ENCODE measurements at places on chromosomes 1 and 21.

- DNase-seq: no peak
Observed at GRCh38 chr1:9086045-9086444, 16.6 kb upstream of the SLC2A5 start.

GRCh38 chr1:116508984-116509980, 61.5 kb downstream of the CD58 start:
- no peak for DNase-seq

DNA sequence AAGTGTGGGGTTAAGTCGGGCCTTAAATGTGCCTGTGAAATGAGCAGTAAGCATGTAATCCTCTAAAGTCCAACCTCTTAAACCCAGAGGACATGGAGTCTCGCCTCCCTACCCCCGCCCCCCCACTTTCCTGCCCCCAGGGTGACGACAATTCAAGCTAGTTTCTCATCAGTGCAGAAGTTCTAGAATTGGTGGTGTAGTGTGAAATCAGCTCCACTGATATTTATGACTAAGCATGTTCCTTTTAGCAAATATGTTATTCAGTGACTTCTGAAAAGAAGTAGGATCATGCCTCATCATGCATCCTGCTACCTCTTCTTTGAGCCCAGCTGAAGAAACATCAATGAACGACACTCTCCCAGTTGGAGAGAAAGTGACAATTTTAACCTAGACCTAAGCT, 2.6 kb upstream of the ABCB10 start:
- no peak for DNase-seq

DNA sequence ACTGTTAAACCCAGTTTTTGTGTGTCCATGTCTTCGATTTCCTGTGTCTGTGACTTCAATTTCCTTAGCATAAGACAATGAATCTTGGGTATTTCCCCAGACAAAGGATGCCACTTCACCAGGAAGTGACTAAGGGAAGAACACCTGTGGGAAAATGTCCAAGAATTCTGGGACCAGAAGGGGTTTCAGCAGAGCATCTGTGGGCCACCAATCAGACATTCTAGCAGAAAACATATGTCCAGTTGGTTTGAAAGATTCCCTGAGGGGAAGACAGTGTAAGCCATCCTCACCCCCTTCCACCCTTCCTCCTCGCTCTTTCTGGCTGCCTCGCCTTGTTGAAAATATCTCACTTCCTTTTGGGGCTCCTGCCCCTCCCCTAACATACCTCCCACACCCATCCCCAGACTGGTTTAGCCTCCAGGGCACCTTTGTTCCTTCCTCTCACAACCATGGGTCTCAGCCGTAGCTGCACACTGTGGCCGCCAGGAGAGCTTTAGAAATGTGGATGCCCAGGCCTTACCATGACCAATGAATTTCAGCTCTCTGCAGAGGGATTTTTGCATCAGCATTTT, 25.5 kb upstream of the IFNAR1 start:
- no peak for DNase-seq

- peak; percentile 78 for DNase-seq
Observed at GRCh38 chr1:111733183-111733991, 5.8 kb downstream of the INKA2 start.

GRCh38 chr21:15224346-15225086, 159.7 kb upstream of the NRIP1 start:
- no peak for DNase-seq

GRCh38 chr1:7993593-7994479, 32.3 kb downstream of the ERRFI1 start:
- DNase-seq: no peak

DNA sequence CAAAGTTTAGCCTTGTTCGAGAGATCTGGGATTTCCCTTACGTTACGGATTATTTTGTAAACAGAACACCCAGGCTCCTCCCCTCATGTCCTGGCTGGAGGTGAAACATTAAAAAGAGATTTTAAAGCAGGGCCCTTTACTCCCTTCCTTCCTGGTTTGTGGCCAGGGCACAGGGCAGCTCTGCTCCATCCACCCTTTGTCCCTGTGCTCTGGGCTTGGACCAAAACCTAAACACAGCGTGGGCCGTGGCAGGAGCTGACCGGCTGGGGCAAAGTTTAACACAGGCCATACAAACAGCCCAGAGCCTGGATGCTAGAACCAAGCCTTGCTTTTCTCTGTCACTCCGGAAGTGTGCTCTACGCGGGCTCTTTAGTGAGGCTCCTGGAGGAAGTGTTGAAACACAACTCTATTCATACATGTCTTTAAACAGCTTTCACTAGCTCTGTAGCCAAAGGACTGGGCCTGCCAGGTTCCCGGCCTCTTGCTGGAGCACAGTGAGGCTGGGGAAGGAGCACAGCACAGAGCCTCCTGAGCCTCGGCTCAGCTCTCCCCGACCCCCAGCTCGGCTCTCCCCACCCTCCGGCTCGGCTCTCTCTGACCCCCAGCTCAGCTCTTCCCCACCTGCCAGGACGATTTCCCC, 84.7 kb downstream of the PDE9A start:
- DNase-seq: peak; percentile 49

DNA sequence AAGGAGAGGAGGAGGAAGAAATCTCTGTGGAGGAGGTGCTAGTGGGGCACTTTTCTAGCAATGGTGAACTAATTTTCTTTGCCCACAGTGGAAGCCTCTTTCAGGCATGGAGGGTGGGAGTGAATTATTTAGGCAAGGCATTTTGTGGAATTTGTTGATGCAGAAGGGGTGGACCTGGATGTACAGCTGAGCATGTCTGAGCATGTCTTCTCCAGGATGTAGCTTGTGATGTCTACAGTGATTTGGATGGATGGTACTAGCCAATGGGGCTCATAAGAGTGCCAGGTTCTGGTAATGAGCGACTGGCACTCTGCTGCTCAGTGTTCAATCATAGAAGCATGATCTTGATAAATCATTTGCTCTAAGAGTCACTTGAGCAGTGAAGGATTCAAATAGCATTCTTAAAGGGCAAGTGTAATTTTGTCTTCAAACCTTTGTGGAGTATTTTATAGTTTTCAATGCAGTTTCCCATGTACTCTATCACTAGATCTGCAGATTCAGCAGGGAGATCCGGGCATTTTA, 153.9 kb upstream of the LMO4 start:
- DNase-seq: no peak

DNA sequence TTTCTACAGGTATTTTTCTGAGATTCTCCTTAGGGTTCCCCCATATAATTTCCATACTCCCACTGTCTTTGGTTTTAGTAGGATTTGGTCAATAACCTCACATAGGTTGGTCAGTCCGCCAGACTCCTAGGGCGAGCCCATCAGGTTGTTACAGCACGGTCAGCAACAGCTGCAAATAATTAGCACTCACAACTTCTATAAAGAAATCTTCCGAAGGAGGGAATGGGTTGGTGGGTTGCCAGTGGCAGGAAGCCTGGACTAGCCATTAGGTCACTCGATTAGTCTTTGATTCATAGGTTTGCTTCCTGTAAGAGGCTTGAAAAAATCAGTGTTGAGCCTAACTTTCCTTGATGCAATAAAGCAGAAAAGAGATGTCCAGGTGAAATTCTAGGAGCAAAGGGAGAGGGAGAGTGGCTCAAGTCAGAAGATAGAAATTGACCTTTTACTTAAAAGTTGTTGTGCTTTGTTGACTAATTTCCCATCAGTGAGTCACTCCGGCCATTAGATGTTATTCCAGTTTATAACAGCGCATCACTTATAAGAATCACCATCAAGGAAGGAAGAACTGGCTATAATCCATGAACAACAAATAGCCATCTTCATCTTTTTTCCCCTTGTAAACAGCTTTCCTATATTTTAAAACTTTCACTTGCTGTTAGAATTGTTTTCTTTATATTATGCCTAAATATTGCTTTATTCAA, 88.3 kb downstream of the TPR start:
- DNase-seq: peak; percentile 47

DNA sequence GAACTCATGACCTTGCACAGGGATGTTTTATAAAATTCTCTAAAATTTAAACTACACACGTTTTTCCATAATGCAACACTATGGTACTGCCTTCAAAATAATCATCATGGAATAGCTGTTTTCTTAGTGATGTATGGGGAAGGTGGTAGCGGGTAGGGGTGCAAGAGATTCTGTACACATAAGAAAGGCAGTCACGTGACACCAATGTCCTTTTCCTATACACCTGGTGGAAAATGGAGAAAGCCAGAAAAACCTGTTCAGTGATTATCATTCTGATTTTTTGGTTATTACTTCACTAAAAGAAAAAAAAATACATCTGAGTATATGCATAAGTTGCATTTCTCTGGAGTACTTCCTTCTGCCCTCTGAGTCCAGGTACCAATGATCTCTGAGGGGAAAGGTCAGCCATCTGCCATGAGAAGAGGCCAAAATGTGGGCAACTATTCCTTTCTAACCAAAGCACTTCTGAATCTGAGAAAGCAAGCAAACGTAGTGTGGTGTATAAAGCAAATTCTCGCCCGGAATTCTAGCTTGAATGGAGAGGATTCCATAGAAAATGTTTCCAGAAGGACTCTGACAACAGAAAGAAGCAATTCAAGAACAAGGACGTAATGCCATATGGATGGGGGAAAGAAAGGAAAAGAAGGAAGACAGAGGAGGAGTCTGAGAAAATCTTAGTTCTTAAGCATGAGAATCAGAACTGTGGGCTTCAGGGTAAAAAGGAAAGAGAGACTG, 137.3 kb downstream of the RERE start:
- no peak for DNase-seq

GRCh38 chr1:3527774-3528173, 73.3 kb downstream of the ARHGEF16 start:
- DNase-seq: no peak

DNA sequence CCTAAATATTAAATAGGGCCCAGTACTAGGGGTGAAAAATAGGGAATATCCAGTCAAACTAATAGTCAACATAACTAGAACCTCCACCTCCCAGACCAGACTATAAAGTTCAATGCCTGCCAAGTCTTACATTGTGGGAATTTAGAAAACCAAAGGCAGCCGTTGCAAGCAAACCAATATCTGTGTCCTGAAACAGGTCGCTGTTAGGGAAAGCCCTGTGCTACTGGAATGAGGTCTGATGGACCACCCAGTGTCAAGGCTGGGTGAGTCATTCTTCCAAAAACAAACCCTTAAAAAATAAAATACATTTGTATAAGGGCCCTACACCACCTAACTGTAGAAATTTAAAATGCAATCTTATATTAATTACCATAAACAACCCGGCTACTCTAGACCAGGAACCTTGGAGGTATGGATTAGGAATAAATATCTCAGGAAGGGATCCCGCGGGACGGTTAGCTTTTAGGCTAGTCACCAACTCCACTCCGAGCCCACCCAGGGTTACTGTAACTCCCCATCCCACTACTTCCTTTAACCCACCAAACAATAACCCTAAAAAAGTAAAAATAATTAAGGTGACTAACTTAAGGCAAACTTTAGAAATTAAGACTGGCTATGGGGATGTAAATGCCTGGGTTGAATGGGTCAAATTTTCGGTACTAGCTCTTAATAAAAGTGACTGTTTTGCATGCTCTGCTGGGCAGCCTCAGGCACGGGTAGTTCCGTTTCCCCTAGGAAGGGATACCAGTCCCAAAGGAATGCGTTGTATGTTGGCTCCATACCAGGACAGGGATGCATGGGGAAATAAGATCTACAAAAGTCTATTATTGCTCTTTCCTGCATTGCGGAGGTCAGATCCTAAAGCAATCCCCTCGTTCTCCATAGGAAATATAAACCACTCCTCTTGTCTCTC, 65.4 kb upstream of the TLR5 start:
- DNase-seq: no peak

DNA sequence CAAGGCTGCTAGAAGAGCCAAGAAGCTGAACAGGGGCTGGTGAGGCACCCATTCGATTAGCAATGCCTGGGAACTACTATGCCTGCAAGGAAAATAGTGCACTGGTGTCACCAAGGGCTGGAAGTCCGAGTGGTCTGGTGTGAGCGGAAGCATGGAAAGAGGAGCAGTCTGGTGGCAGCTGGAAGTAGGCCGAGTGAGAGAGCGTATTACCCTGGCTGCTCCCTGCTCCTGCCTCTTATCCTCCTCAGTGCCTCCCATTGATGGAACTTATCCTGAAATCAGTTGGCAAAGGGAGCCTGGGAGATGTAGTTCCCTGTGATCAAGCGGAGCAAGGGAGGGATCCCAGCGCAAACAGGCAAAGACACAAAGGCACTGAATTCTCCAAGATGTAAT, 9.6 kb downstream of the SMAP2 start:
- no peak for DNase-seq

GRCh38 chr1:154852845-154853244, 17.2 kb downstream of the KCNN3 start:
- no peak for DNase-seq

- no peak for DNase-seq
Observed at GRCh38 chr1:33025180-33025569, 11.5 kb downstream of the AK2 start.

GRCh38 chr1:82823876-82824275, 1023.1 kb downstream of the ADGRL2 start:
- no peak for DNase-seq

DNA sequence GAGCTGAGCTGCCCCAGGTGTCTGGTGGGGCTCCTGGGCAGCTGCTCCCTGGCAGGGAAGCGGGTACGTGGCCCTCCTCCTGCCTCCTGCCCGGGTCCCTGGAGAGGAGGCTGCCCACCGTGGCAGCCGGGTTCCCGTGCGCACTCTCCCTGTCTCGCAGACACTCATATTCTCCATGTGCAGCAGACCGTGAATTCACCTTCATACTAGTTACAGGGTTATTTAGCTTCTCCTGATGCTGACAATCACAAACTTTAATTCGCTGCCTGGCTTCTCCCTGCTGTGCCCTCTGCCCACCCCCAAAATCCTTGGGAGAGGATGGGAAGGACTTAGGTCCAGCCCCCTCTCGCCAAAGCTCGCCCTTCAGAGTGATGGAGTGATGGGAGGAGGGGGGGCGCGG, 95.3 kb downstream of the CASZ1 start:
- DNase-seq: no peak

DNA sequence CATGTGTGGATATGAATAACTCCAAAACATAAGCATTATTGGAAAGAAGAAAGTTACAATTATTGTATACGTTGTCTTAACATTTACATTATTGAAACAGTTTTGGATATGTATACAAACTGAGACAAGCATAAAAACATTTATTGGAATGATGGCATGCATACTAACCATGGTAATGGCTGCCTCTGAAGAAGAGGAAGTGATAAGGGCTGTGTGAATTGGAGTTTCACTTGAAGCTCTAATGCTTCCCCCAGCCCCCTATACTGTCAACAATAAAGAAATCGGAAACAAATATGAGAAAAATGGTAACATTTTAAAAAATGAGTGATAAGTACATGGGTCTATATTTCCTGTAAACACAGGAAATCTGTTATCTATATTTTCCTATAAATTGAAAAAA, 367.7 kb upstream of the DPYD start:
- DNase-seq: no peak

- no peak for DNase-seq
Observed at GRCh38 chr1:32885676-32886003, 651 bp upstream of the HPCA start.

Measured in right hindlimb (tissue), 1 donor.